Hematopoietic multipotent progenitor cell treated with erythropoietin and hydrocortisone succinate and interleukin-3 and kit ligand, for 4 days (in vitro differentiated cells): ENCODE measurements at places on chromosomes 4 and X.
A peak's percentile ranks its signal among the peaks of the same experiment; 100 is the strongest.

DNA sequence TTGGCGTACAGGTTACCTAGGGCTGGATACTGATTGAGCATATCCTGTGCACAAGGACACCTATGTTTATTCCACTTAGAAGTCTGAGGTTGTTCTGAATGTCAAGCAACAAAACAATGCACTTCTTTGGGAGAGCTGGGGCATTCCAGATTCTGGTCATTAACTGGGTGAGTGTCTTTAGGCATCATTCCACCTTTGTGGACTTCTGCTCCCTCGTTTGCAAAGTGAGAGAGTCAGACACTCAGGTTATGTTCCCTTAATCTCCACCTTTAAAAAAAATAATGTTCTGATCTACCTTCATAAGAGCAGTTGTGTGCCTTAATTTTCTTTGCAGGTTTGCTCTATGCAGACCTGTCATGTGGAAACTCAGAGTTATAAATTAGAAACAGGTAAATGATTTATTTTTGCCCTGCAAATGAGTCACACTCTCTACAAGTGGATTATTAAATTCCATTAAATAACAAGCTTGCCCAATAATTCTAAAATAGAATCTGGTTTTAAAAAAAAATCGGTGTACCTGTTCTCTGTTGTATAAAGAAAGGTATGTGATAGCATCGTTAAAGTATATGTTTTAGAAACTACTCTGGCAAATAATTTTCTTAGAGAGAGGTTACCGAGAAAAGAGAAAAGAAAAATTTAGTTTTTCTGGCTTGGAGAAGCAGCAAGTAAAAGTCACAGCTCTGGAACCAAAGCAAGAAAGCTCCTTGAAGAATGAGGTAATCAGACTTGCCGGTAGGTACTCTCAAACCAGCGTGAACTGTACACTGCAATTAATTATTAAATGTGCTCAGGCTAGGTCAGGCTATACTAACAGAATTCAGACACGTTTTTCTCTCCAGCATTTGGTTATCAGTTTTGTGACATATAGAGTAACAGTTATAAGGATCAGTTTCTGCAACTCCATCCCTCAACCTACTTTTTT lies 93.2 kb downstream of the SORBS2 start:
- no peak for DNase-seq

DNA sequence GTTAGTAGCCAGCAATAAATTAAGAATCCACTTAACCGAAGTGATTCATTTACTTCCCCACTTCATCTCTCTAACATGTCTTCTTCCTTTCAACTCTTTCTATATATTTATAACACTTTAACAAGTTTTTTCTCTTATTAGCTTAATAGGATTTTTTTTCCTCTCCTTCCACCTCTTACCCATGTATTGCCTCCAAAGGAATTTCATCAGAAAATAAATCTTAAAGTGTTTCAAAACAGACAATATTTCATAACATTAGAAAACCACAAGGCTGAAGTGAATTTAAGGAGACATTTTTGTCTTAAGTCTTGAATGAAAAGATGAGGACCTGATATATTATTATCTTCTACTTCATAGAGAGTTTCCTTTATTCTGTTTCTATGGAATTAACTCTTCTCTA lies 101.5 kb downstream of the PDGFC start:
- peak; percentile 31 for DNase-seq

- no peak for DNase-seq
Measured at GRCh38 chrX:99192421-99192820, 1217.7 kb downstream of the PCDH19 start.

DNA sequence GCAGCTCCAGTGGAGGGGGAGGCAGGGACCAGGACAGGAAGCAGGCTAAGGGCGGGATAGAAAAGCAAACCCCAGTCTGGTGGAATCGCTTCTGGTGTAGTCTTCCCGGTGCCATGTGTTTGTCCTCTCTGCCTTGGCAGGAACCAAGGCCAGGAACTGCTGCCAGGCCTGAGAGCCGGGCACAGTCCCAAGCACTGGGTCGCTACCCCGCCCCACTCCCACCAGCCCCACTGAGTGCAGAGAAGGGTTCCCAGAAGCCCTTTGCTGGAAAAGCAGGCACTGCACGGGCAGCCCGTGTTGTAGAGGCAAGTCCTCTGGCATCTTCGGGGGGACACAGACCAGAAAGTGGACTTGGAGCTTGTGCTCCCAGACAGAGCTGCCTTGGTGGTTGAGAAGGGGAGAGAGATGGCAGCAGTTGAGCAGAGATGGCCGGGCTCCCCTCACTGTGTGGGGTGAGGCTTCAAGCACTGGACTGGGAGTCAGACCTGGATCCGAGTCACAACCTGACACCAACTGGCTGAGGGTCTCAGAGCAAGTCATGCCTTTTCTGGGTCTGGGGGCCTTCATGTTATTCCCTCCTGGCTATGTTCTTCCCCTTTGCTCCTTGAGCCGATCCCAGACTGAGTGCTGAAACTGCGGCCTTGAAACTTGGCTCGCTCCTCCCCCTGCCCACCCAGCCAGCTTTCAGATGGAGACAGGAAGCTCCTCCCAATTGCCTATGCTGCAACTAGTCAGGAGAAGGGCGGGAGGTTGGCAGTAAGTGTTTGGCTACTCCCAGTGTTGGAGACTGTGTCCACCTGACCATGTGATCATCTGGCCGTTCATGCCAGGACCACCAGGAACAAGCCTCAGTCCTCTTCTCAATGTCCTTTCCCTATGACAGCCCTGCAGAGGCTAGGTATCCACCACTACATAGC lies 59.7 kb upstream of the MTM1 start:
- DNase-seq: no peak

DNA sequence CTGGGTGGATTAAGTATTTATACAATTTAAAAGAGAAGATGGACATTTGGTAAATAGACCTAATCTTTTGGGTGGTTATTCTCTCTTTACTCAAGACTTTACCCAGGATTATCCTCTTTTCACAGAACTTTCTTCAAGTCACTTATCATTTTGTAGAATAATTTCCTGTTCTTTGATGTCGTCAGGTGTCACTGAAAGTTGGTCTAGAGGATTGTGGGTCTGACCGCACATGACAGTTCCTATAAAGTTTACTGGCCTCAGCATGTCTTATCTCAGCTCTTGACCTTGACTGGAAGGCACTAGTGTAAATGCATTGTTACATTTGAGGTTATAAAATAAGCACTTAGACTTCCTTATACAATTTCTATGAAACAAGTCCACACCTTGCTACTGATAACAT lies 139.9 kb upstream of the SLC4A4 start:
- peak; percentile 81 for DNase-seq

DNA sequence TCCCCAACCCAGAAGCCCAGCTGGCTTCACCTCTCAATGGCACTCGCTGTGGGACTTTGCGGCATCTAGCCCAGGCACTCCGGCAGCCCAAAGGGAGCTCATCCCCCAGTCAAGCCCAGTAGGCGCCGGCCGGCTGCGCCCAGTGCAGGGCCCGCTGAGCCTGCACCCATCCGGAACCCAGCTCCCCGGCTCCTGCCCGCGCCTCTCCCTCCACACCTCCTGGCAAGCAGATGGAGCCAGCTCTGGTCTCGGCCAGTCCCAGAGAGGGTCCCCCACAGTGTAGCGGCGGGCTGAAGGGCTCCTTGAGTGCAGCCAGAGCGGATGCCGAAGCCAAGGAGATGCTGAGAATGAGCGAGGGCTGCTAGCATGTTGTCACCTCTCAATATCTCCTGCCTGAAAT lies 116.8 kb upstream of the UGT8 start:
- no peak for DNase-seq
